Ovary (tissue), 10 donors: ENCODE measurements at places on chromosomes 13 and 19. TPM values are rescaled to one million over a fixed set of nuclear protein-coding genes. Genes with fewer than 3 reads are reported as not detected.
A peak's percentile ranks its signal among the peaks of the same experiment; 100 is the strongest.

DNA sequence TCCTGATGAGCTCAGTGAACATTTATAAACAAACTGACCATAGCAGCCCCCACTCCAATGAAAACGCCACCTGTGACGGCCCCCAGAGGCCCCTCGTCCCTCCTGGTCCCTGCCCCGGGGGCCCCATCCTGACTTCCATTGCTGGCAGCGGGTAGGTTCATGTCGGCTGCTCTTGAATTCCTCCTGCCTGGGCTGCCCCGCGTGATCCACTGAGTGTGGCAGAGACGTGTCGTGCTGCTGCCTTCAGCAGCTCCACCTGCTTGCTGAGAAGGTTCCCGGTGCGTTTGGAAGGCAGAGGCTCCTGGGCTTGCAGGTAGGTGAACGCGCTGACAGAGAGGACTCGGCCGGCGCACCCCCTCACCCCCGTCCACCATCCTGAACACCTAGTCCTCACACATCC is 11.6 kb downstream of the C2CD4C start:
- no peak for DNase-seq

DNA sequence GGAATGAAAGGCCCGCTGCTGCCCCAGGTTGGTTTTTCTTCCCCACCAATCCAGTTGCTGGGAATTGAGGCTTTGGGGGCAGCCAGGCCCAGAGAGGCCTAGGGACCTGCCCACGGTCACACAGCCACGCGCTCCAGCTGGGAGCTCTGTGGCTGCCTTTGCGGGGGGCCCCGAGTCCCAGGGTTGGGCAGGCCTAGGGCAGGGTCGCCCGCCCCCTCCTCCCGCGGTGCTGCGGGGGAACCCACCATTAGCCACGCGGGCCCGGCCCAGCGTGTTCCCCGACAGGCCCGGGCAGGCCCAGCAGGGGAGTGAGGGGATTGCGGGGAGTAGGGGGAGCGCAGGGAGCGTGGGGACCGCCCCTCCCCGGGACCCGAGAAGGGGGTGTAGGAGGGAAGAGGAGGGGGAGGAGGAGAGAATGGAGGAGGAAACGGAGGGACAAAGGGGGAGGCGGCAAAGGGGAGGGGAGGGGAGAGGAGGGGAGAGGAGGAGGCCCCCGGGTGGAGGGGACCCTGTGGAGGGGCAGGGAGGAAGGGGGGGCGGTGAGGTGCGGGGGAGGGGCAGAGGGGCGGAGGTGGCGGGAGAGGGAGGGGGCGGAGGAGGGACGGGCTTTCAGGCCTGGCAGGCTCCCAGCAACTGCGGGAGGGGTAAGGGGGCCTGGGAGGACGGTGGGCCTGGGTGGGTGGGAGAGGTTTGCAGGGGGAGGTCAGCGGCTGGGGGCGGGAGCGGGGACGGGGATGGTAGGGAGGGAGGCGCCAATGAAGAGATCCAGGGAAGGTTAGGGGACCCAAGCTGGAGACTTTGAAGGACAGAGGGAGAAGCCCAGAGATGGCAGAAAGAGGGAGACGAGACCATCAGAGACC is 12.9 kb upstream of the TLE2 start:
- DNase-seq, result peak; percentile 58

DNA sequence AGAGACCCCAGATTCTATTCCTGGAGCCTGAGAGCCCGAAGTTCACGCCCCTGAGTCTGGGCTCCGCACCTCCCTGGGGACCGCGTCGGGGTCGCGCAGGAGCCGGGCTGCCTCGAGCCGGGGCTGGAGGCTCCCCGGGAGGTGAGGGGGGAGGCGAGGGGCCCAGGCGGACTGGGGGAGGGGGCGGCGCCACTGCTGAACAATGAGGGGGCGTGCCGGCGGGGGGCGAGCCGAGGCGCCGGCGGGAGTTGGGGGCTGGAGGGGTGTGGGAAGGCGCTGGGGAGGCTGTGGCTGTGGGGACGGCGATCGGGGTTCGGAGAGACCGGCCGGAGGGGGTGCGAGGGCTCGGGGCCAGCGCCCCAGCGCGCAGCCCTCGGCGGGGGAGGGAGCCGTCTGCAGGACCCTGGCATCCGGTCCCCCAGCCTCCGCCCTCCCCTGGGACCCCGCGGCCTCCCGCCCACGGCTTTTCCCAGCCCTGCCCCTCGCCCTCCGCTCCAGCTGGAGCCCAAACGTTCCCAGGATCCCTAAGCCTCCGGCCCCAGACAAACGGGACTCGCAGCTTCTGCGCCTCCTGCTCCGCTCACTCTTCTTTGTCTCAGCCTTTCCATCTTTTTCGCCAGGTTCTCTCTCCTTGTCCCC is 922 bp downstream of the PLEKHG2 start:
- DNase-seq, result peak; percentile 83

Gene RFPL4AL1
- total RNA-seq, result not detected
